ENCODE measurements at places on chromosomes 1 and 21. TPM values are rescaled to one million over a fixed set of nuclear protein-coding genes. Genes with fewer than 3 reads are reported as not detected.

GRCh38 chr1:119858126-119858525, 38.2 kb downstream of the ADAM30 start:
- H3K36me3 ChIP-seq: no peaks in the 10 kb centered on the region
- H3K4me1 ChIP-seq: peaks cover 10% of the 10 kb centered on the region
- no peak overlapping the region for H3K27ac ChIP-seq
- no peaks in the 10 kb centered on the region for H3K27me3 ChIP-seq
- no peak for DNase-seq
- no peak overlapping the region for H3K4me3 ChIP-seq

DNA sequence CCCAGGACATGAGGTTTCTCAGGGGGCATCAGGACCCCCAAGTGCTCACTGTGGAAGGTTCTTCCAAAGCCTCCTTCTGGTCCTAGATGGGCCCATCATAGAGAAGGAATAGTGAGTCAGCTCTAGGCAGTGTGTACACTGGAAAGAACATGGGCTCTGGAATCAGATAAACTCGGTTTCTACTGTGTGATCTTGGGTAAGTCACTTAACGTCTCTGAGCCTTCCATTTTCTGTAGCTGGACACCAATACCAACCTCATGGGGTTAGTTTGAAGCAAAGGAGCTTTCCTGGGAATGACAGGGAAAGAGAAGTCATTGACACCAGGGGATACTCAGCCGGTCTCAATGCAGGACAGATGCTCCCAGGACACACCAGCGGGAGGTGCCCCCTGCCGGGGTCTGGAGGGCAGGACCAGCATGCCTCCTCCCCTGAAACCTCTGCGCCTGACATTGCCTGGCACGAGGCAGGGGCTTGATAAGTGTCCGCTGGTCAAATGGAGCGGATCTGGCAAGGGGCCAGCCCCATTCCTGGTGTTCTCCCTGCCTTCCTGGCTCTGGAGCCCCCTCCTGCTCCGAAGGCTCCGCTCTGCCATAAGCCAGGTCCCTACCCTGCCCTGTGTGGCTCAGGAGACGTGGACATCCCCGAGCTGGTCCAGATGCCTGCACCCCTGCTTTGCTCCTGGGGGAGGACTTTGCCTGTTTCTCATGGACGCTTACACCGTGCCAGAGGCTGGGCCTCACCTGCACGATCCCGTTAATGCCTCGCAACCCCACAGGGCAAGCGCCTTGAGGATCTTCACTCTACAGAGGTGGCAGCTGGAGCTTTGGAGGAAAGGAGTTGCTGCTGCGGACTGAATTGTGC, 52.8 kb downstream of the EDN2 start:
- no peaks in the 10 kb centered on the region for H3K36me3 ChIP-seq
- DNase-seq: no peak
- H3K27me3 ChIP-seq: no peaks in the 10 kb centered on the region

The THEM5 gene
- total RNA-seq: not detected

GRCh38 chr21:35408401-35408800, 359.3 kb upstream of the RUNX1 start:
- no peaks in the 10 kb centered on the region for H3K36me3 ChIP-seq
- no peak for DNase-seq
- no peaks in the 10 kb centered on the region for H3K4me1 ChIP-seq
- no peaks in the 10 kb centered on the region for H3K27me3 ChIP-seq
- no peak overlapping the region for H3K27ac ChIP-seq
- H3K4me3 ChIP-seq: no peak overlapping the region

The PADI2 gene
- not detected for total RNA-seq

- H3K27me3 ChIP-seq: no peaks in the 10 kb centered on the region
- H3K4me1 ChIP-seq: no peaks in the 10 kb centered on the region
- H3K27ac ChIP-seq: no peak overlapping the region
- H3K36me3 ChIP-seq: no peaks in the 10 kb centered on the region
These were observed 33.1 kb downstream of the TRIM67 start for GRCh38 chr1:231194843-231195516.

The OR14K1 gene
- not detected for total RNA-seq

GRCh38 chr1:177779166-177779965, 190.5 kb downstream of the SEC16B start:
- no peak overlapping the region for H3K4me3 ChIP-seq
- H3K27me3 ChIP-seq: no peaks in the 10 kb centered on the region
- no peak overlapping the region for H3K27ac ChIP-seq
- DNase-seq: no peak

- no peak for DNase-seq
- H3K36me3 ChIP-seq: no peaks in the 10 kb centered on the region
- H3K27me3 ChIP-seq: no peaks in the 10 kb centered on the region
- no peak overlapping the region for H3K4me3 ChIP-seq
These were observed 16.2 kb downstream of the COL24A1 start for GRCh38 chr1:86140281-86140880.

DNA sequence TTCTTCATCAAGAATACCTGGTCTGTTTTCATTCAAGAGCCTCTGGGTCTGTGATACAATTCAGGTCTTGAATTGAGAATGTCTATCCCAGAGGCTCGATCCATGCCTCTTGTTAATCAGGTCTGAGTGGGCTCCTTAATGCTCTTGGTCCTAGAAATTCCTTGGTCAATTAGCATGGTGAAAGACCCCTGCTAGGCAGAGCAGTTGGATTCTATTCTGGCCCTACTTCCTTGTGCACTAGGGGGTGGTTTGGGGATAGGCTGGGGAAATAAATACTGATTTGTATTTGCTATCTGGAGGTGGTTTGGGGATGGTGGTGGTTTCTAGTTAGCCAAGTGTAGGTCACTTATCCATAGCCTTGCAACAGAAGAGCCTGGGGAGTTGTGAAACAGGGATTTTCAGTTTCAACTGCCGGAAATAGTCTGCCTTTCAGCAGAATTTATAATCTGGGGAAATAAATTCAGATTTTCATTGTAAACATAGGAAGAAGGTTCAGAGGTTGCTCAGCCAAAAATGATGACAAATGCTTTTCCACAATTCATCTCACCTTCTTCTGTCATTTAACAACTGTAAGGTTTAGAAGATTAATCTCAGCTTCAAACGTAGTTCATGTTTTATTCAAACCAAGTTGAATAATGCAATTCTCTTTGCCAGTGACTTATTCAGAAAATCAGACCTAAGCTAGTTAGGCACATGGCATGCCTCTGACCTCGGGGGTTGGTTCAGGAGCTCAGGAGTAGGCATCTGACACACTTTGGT, 22.2 kb upstream of the SCAF4 start:
- no peaks in the 10 kb centered on the region for H3K36me3 ChIP-seq
- no peaks in the 10 kb centered on the region for H3K27me3 ChIP-seq
- DNase-seq: no peak
- H3K4me3 ChIP-seq: no peak overlapping the region

- H3K36me3 ChIP-seq: peaks cover 7% of the 10 kb centered on the region
- H3K4me3 ChIP-seq: no peak overlapping the region
These were observed 9.7 kb upstream of the MYBPHL start for GRCh38 chr1:109316506-109316905.

- H3K27me3 ChIP-seq: 0 out of 2 replicates have a peak, but pooled peaks cover 2% of the 10 kb centered on the region
- H3K4me1 ChIP-seq: peaks cover 23% of the 10 kb centered on the region
- H3K4me3 ChIP-seq: no peak overlapping the region
- H3K36me3 ChIP-seq: no peaks in the 10 kb centered on the region
These were observed 88.9 kb upstream of the WLS start for GRCh38 chr1:68321084-68321685.

DNA sequence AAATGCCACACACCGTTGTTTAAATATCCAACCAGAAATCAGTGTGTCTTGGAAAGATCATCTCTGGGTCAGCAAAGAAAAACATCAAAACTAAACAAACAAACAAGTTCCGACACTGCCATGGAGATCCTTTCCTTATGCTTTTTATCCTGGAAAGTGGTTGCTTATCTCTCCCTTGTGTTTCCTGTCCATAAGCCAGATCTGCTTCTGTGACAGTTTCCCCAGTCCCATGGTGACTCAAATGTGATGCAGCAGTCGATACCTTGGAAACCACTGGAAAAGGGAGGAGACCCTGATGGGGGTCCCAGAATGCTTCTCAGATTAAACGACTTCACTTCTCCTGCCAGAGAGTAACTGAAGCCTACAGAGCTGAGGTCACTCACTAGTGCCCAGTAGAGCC, 94.7 kb downstream of the DMRTA2 start:
- H3K36me3 ChIP-seq: no peaks in the 10 kb centered on the region
- H3K4me3 ChIP-seq: no peak overlapping the region
- DNase-seq: no peak
- H3K27ac ChIP-seq: no peak overlapping the region
- H3K27me3 ChIP-seq: peaks cover 22% of the 10 kb centered on the region

GRCh38 chr1:41416081-41416480, 54.8 kb downstream of the FOXO6 start:
- H3K4me3 ChIP-seq: no peak overlapping the region
- no peaks in the 10 kb centered on the region for H3K27me3 ChIP-seq
- DNase-seq: no peak
- no peaks in the 10 kb centered on the region for H3K36me3 ChIP-seq
- no peak overlapping the region for H3K27ac ChIP-seq

DNA sequence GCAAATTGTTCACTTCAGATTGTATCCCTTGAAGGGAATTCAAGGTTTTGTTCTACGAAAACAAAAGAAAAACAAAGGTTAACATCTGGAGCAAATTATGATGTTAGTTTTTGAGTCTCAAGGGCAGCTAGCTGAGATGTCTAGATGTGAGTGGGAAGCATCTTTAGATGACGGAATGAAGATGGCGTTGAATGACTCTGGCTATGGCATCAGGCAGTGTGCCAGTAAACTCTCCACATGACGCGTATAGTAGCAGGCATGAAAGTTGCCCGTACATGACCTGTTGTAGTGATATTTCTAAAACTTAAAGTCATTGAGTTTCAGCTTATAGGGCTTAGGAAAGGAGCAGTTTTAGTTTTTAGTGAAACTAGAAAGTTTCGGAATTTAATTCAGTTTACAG, 12.3 kb upstream of the SDC3 start:
- H3K36me3 ChIP-seq: no peaks in the 10 kb centered on the region
- H3K4me1 ChIP-seq: peaks cover 28% of the 10 kb centered on the region
- H3K27me3 ChIP-seq: no peaks in the 10 kb centered on the region
- DNase-seq: peak; percentile 59
- H3K4me3 ChIP-seq: no peak overlapping the region

DNA sequence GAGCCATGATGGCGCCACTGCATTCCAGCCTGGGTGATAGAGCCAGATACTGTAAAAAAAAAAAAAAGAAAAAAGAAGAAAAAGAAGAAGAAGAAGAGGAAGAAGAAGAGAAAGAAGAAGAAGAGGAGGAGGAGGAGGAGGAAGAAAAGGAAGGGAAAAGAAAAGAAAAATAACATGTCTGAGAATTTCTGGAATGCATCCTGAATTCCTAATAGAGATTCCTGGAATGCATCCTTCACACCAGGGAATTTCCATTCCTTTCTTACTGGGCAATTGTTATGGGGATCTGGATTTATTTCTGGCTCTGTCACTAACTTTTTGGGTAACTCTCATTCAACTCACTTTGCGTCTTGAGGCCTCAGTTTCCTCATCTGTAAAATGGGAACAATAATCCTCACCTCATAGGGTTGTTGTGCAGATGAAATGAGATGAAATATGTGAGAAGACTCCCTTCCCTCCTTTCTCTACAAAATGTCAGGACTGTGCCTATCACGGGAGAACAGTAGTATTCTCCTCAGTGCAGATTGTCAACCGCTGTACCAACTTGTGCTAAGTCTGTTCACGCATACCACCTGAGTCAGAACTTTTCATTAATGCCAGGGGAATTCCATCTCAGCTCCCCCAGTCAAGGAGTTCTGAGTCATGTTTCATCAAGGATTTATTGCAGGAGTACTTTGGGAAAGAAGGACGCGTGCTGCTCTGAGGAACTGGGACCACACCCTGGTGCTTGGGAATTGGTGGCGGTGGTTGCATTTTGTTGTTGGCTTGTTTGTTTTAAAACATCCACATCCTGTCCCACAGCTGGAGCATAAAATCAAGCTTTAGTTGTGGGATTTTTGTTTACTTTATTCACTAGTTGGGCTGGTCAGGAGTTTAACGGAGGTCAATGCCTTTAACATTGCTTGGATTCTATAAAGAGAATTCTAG, 42.4 kb upstream of the ROR1 start:
- peak overlapping the region; percentile 98 for H3K27ac ChIP-seq
- no peaks in the 10 kb centered on the region for H3K36me3 ChIP-seq
- H3K4me1 ChIP-seq: peaks cover 30% of the 10 kb centered on the region
- peak; percentile 97 for DNase-seq
- H3K27me3 ChIP-seq: no peaks in the 10 kb centered on the region
- H3K4me3 ChIP-seq: no peak overlapping the region

DNA sequence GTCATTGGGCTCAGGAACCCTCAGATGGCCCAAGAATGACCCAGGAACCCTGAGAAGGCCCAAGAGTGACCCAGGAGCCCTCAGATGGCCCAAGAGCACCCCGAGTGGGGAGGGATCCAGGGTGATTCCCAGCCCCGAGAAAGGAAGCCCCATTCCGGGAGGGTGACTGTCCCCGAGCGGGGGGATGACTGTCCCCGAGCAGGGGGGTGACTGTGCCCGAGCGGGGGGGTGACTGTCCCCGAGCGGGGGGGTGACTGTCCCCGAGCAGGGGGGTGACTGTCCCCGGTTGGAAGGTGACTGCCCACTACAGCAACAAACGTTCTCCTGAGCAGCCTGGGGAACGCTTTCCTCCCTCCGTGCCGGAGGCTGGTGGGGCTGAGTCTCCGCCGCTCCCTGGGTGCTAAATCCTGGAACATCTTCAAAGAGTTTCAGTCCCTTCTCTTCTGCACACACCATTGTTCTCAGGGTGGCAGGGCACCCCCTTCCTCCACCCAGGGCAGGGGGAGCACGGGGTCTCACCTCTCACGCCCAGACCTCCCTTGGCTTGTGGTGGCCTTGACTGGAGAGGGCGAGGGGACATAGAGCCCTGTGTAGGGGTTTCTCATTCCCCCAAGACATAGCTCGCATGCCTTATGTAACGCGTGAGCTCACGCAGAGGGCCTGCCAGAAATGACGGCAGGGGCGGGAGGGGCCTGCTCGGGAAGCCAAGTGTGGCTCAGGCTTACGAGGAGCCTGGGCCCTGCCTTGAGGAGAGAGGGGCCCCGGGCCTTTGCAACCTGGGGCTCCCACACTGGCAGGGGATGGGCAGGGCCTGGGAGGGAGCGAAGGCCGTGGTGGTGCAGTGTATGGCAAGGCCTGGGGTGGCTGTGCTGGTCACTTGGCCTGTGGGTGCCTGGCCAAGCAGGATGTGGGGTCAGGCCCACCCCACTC, 14.3 kb upstream of the SKI start:
- no peaks in the 10 kb centered on the region for H3K27me3 ChIP-seq
- DNase-seq: no peak
- peak overlapping the region; percentile 98 for H3K27ac ChIP-seq
- H3K4me1 ChIP-seq: peaks cover 31% of the 10 kb centered on the region
- no peaks in the 10 kb centered on the region for H3K36me3 ChIP-seq

- no peak overlapping the region for H3K4me3 ChIP-seq
- no peak overlapping the region for H3K27ac ChIP-seq
- peaks cover 50% of the 10 kb centered on the region for H3K4me1 ChIP-seq
These were observed 8.5 kb downstream of the COL16A1 start for GRCh38 chr1:31695327-31695726.

GRCh38 chr1:169584483-169585144, 1.7 kb downstream of the F5 start:
- no peaks in the 10 kb centered on the region for H3K36me3 ChIP-seq
- DNase-seq: no peak
- H3K27ac ChIP-seq: no peak overlapping the region
- peaks cover 20% of the 10 kb centered on the region for H3K27me3 ChIP-seq
- H3K4me1 ChIP-seq: no peaks in the 10 kb centered on the region
